ENCODE measurements at places on chromosomes 5 and 9.

GRCh38 chr9:122379340-122379739, 8.5 kb downstream of the PTGS1 start:
- no peak for DNase-seq

DNA sequence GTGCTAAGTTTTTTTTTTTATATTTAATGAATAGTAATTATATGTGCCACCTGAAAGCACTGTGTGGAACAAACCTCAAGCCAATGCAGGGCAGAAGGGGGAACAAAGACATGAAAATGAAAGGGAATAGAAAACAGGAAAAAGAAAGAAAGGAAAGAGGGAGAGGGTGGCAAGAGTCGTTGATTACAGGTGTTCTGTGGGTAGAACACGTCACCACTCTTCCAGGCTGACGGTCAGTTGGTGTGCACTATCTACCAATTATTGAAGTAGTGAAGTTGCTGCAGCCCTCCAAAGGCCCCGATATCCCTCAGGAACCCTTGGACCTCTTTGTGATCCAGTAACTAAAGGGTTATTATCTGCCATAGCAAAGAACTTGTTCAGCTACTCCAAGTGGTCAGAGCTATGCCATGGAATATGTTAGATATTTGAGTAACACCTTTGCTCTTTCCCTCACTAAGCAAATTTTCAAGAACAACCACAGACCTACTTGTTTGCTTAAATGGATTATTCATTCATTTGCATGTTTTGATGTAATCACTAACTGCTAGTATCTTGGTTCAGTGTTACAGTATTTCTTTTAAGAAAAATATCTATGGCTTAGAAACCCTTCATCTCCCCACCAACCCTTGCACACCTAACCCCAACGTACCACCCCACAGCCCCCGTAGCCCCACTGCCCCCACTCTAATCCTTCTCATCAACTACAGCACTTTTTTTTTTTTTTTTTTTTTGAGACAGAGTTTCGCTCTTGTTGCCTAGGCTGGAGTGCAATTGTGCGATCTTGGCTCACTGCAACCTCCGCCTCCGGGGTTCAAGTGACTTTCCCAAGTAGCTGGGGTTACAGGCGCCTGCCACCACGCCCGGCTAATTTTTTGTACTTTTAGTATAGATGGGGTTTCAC, 31.3 kb downstream of the FYB1 start:
- no peak for DNase-seq

GRCh38 chr9:12783767-12784460, 9.1 kb downstream of the LURAP1L start:
- no peak for DNase-seq

- DNase-seq, result no peak
Observed at GRCh38 chr9:100575006-100575405, 2.9 kb upstream of the CAVIN4 start.

DNA sequence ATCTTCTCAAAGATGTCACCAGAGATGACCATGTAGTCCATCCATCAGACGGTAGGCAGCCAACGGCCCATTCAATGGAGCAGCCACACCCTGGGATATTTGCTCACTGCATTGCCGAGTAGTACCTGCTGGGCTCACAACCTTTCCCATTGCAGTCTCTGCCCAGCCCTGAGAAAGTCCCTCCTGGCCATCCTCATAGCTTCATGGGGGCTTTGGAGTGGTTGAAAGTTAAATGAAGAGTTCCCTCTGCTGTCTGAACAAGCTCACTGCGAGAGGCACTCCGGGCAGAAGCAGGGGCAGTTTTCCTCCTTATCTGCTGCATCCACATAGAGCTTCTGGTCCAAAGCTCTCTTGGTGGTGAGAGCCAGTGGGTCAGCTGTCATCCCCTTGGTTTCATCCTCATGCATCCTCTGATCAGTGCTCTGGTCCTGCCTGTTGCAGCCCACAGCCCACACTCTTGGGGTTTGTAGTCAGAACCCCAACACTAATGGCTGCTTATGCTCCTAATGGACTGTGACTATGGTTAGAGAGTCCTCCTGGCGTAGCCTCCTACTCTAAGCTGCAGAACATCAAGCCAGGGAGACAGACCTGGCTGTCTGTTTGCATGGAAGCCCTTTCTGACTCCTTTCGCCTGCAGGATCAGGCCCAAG, 23.3 kb downstream of the TNFSF8 start:
- DNase-seq, result peak; percentile 47

GRCh38 chr9:24738421-24738961, 192.8 kb upstream of the IZUMO3 start:
- DNase-seq, result no peak

DNA sequence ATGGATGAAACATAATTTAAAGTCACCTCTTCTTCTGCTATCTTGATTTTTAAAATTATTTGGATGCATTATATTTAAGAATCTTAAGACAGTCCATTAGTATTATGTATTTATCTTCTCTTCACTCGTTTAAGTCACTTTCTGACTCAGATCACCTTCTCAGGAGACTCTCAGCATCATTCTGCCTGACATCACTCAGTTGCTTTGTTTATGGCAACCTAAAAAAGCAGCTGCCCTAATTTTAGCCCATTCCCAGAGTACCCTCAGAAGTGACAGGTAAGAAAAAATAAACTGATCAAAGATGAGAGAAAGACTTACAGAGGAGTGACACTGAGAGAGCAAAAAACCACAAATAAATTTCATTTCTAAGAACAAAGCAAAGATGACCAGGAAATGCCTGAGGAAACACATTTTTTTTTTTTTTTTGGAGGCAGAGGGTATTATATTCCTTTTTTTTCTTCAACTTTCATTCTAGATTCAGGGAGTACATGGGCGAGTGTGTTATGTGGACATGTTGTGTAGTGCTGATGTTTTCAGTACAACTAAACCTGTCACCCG, 140.5 kb downstream of the MUSK start:
- no peak for DNase-seq

GRCh38 chr5:145521523-145521922, 313.6 kb downstream of the PRELID2 start:
- DNase-seq, result no peak

DNA sequence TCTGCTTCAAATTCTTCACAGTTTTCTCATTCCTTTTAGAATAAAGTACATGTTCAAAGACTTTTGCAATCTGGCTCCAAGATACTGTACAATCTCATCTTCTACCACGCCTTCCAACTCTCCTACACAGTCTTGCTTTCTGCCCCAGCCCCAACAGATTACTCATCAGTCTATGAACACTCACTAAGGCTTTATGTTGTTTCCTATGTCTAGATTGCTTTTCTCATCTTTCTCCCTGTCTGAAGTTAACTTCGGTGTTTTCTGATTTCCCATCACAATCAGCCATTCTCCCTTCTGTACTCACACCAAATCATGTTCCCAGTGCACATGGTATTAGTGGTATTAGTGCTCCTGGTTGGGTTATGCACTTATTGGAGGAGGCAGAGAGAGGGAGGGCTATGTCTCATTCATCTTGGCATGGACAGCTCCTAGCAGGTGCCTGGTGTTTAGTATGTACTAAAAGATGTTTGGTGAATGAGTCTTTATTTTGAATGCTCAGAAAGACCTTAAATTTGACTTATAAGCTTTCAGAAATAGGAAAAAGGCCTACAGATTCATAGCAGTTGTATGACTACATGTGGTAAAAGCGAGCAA, 44.0 kb upstream of the ZNF608 start:
- no peak for DNase-seq

DNA sequence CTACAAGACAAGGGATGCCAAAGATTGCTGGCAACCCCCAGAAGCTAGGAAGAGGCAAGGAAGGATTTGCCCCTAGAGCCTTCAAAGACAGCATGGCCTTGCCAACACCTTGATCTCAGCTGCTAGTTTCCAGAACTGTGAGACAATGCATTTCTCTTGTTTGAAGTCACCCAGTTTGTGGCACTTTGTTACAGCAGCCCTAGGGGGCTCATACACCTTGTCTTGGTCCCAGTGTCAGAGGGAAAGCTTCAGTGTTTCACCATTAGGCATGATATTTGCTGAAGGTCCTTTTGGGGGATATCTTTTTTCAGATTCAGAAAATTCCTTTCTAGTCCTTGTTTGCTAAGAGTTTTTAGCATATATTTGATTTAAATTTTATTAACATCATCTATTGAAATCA, 3.1 kb upstream of the PPIC start:
- DNase-seq, result no peak

- DNase-seq, result peak; percentile 27
Observed at GRCh38 chr5:160504906-160505305, 83.3 kb downstream of the PTTG1 start.

GRCh38 chr9:8905731-8906130, 1106.2 kb upstream of the DMAC1 start:
- no peak for DNase-seq

GRCh38 chr9:136992819-136993369, 672 bp downstream of the PAXX start:
- no peak for DNase-seq

DNA sequence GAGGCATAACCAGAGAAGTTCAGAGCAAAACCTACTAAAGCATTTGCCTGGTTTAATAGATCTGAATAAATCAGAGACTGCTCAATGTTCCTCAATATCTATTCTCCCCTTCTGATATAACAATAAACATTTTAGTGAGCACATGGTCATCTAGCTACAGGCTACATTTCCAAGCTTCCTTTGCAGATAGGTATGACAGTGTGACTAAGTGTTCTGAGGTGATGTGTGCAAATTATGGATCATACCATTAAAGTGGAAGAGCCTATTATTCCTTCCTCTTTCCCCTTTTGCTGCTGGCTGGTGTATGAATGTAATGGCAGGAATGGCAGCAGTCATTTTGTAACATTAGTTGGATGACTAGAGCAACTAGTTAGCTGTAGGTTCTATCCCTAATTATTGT, 285.8 kb upstream of the RASA1 start:
- no peak for DNase-seq

GRCh38 chr9:136531186-136531903, 14.5 kb downstream of the NOTCH1 start:
- no peak for DNase-seq

GRCh38 chr5:29720954-29721353, 1472.5 kb upstream of the CDH6 start:
- DNase-seq, result no peak

GRCh38 chr9:80699511-80699998, 989.8 kb downstream of the TLE1 start:
- DNase-seq, result no peak

GRCh38 chr9:116087751-116088194, 65.8 kb upstream of the PAPPA start:
- no peak for DNase-seq

DNA sequence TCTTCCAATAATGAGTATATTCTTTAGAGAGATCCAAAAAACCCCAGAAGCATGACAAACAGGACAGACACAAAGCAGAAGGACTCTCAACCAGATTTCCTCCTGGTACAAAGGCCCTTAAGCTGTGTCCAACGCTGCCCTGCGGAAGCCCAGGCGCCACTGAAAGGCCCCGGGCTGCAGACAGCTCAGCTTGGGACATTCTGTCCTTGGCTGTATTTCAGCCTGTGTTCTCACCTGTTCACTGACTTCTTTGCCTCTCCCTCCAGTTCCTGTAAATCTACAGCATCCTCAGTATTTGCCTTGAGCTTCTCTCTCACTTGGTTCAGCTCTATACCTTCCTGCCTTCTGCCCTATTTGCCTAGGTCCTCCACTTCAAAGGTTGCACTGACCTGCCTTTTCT, 96.5 kb downstream of the SH3TC2 start:
- DNase-seq, result no peak

DNA sequence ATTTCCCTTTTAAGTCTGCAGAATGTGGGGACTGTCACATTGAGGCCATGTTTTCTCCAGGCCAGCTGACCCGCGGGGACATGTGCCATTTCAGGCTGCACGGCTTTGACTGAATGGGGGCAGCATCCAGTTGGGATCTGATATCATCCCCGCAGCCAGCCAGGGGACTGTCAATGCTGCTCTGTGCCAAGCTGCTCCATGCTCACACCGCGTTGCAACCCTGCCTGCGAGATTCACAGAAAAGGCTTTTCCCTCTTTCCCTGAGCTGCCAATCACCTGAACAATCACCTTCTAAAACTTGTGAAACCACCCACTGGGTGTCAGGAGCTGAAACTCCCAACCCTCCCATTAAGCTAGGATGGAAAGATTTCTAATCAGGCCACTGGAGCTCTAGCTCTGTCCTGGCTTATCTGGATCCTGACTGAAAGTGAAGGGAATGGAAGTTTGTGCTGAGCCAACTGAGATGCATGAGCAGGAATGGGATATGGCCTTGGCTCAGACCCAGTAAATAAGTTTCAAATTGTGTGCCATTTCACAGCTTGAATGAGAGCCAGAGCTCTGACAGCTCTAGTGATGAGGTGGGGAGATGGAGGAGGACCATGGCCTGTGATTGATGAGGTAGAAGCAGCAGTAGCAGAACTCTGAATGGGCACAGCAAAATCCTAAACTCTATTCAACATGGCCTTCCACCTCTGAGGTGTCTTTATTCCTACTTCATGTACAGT, 34.5 kb upstream of the ZNF366 start:
- no peak for DNase-seq

DNA sequence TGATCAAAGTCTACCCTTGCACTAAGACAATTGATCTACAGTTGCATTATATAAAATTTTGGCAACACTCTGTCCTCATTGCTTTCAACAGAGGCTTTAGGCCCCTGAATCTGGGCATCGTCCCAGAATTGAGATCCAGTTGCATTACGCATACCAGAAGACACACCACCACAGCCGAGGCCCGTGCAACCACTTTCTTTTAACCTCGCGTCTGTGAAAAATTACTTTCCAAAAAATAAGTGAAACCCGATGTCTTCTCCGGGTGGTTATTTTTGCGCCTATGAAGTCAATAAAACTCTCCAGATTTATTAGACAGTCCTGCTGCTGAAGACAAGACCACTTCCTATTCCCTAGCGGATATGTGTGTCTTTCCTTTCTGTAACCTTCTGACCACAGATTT, 52.1 kb upstream of the NFIB start:
- no peak for DNase-seq

GRCh38 chr5:177447066-177447610, 524 bp downstream of the PRR7 start:
- peak; percentile 89 for DNase-seq

DNA sequence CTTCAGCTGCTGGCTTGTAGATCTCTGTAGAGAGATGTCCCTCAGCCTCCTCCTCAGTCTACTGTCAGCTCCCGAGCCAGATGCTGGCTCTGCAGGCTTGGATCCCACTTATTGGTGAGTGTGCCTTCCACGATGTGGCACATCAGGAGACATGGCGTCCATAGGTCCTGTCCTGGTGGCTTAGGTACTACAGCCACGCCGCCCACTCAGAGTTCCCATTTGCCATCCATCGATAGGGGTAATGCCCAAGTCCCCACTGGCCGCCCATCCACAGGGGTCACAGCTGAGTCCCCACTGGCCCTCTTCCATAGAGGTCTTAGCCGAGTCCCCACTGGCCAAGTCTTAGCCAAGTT, 17.3 kb downstream of the EXOC3 start:
- DNase-seq, result no peak

GRCh38 chr5:6728011-6728794, 15.0 kb downstream of the TENT4A start:
- DNase-seq, result no peak

DNA sequence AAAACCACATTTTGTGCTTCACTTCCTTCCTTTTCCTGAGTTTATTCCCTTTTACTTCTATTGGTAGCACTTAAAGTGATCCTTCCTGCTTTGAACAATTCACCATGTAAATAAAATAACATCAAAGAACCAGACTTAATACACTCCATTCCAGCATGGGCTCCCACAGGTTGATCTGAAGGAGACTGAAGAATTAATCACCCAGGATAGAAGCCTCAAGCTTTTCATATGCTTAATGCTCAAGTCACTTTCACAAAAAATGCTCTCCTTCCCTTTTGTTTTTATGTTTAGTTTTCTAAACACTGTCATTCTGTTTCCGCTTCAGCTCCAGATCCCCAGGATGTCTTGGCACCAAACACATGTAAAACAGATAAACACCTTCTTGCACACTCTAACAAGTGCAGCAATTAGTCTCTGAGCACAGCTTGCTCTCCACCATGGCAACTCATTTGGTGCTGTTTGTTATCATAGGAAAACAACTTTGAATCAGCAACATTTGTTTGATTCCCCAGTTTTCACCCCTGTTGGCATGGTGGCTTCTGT, 37.0 kb downstream of the DMRTA1 start:
- DNase-seq, result no peak

Measured in CD4-positive, alpha-beta T cell treated with Interleukin-12 subunit alpha and Interleukin-12 subunit beta, for 1 hour (primary cell).